BJ (cell line): ENCODE measurements at places on chromosomes 4 and X. TPM values are rescaled to one million over a fixed set of nuclear protein-coding genes. Genes with fewer than 3 reads are reported as not detected.

GRCh38 chrX:19836337-19836736 lies 51.1 kb downstream of the SH3KBP1 start:
- no peak for DNase-seq

Gene RS1
- not detected in 2 replicates for polyA plus RNA-seq

- DNase-seq = no peak
Measured at GRCh38 chr4:12499693-12500092, 984.4 kb downstream of the RAB28 start.

GRCh38 chr4:113666386-113667114 lies 95.0 kb downstream of the CAMK2D start:
- DNase-seq = no peak

GRCh38 chrX:54407266-54407665 lies 32.9 kb upstream of the TSR2 start:
- no peak for DNase-seq

- no peak for DNase-seq
Measured at GRCh38 chr4:81446634-81447033, 25.1 kb downstream of the RASGEF1B start.

Gene VCX3A
- polyA plus RNA-seq = not detected in 2 replicates
